Activated CD8-positive, alpha-beta memory T cell treated with anti-CD3 and anti-CD28 coated beads, Interleukin-2, amount 10 ng/mL, durations not matched to agents 7 days and 5 days (primary cell): ENCODE measurements at places on chromosomes 3 and 15. TPM values are rescaled to one million over a fixed set of nuclear protein-coding genes. Genes with fewer than 3 reads are reported as not detected.

SLCO2A1 gene
- not detected for total RNA-seq

FBLN2 gene
- 0.35 TPM for total RNA-seq

ST3GAL6 gene
- 0.12 TPM for total RNA-seq

TP63 gene
- 1.1 TPM for total RNA-seq

GOLGA6L7 gene
- not detected for total RNA-seq

SNTN gene
- not detected for total RNA-seq

TMCO5A gene
- total RNA-seq = not detected

SCN11A gene
- total RNA-seq = 0.05 TPM

ALDH1A3 gene
- not detected for total RNA-seq

FBXL2 gene
- total RNA-seq = not detected

EPHA6 gene
- total RNA-seq = not detected

DNAH12 gene
- not detected for total RNA-seq
